ENCODE measurements at places on chromosomes 4 and X. TPM values are rescaled to one million over a fixed set of nuclear protein-coding genes. Genes with fewer than 3 reads are reported as not detected.

TMEM187 gene
- 9.5 TPM for total RNA-seq

SAGE1 gene
- not detected for total RNA-seq

SCD5 gene
- 21.7 TPM for total RNA-seq

GRCh38 chrX:45024501-45024900 is 151.5 kb downstream of the KDM6A start:
- no peak overlapping the region for H3K4me3 ChIP-seq
- H3K4me1 ChIP-seq, result peaks cover 18% of the 10 kb centered on the region
- H3K36me3 ChIP-seq, result no peaks in the 10 kb centered on the region
- no peaks in the 10 kb centered on the region for H3K27me3 ChIP-seq

DNA sequence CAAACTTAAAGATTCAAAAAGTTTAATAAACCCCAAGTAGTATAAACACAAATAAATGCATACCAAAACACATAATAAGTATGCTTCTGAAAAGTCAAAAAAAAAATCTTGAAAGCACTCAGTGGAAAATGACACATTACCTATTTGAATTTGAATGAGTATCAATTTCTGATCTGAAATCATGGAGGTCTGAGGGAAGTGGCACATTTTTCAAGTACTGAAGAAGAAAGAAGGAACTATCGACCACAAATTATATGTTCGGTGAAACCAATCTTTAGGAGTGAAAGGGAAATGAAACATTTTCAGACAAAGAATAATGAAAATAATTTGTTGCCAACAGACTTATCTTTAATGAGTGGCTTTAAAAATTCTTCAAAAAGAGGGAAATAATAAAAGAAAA is 12.1 kb upstream of the F9 start:
- no peaks in the 10 kb centered on the region for H3K36me3 ChIP-seq
- H3K27me3 ChIP-seq, result peaks cover 4% of the 10 kb centered on the region
- DNase-seq, result no peak
- no peak overlapping the region for H3K27ac ChIP-seq
- no peak overlapping the region for H3K4me3 ChIP-seq
- H3K4me1 ChIP-seq, result no peaks in the 10 kb centered on the region

DNA sequence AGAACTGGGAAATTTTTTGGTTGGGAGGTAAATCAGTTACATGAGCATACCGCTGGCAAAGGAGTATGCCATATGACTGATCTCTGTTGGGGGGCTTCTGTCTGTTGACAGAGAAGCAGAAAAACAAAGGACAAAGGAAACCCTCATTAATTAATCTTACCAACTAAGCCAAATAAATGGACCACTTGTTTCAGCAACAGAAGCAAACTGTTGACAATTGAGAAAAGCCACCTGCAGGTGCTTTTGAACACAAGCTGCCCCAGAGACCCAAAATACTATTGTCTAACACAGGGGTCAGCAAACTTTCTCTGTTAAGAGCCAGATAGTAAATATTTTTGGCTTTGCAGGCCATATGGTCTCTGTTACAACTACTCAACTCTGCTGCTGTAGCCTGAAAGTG is 7.0 kb upstream of the FRYL start:
- no peak for DNase-seq
- no peak overlapping the region for H3K4me3 ChIP-seq
- H3K4me1 ChIP-seq, result no peaks in the 10 kb centered on the region
- no peaks in the 10 kb centered on the region for H3K36me3 ChIP-seq
- no peak overlapping the region for H3K27ac ChIP-seq
- H3K27me3 ChIP-seq, result no peaks in the 10 kb centered on the region

GRCh38 chr4:138223231-138223910 is 18.8 kb downstream of the SLC7A11 start:
- DNase-seq, result no peak
- no peak overlapping the region for H3K4me3 ChIP-seq
- H3K36me3 ChIP-seq, result no peaks in the 10 kb centered on the region

GRCh38 chrX:40683245-40683644 is 35.9 kb upstream of the CXorf38 start:
- no peaks in the 10 kb centered on the region for H3K36me3 ChIP-seq
- no peaks in the 10 kb centered on the region for H3K27me3 ChIP-seq
- H3K27ac ChIP-seq, result no peak overlapping the region
- H3K4me3 ChIP-seq, result no peak overlapping the region
- H3K4me1 ChIP-seq, result no peaks in the 10 kb centered on the region
- DNase-seq, result no peak

DNA sequence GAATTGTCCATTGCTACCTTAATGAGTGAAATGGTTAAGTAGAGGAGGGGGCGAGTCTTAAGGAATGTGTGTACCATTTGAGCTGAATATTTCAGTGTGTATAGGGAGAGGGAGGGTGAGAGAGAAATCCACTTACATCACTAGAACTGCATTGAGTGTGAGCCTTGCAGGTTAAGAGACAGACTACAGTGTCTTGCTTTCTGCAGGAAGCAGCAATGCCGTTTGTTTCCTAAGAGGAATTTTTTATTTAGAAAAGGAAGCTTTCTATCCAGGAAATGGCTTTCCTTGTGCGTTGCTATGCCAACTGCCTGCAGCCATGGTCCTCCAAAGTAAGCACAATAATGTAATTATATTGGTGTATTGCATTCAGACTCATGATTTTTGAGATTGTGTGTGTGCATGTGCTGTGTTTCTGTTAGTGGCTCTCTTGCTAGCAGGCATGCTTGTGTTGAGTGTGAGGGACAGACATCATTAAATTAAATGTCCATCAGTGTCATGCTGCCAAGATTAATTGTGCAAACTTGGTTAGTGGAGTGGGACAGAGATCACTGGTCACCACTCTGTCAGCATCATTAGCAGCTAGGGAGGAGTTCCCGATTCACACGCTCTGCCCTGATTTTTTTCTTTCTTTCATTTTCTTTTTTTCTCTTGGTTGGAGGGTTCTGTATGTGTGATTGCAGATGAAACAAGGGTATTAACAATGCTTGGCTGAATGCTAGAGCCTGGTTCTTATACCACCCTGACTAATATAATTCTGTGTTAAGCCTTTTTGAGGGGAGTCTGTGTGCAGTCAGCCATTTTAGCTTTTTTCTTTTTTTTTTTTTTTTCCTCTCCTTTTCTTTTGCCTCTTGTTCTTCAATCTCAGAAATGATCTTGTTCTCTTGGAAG is 164.3 kb downstream of the RAPGEF2 start:
- H3K27me3 ChIP-seq, result no peaks in the 10 kb centered on the region
- no peaks in the 10 kb centered on the region for H3K36me3 ChIP-seq
- H3K4me3 ChIP-seq, result no peak overlapping the region
- no peak overlapping the region for H3K27ac ChIP-seq
- no peaks in the 10 kb centered on the region for H3K4me1 ChIP-seq

DNA sequence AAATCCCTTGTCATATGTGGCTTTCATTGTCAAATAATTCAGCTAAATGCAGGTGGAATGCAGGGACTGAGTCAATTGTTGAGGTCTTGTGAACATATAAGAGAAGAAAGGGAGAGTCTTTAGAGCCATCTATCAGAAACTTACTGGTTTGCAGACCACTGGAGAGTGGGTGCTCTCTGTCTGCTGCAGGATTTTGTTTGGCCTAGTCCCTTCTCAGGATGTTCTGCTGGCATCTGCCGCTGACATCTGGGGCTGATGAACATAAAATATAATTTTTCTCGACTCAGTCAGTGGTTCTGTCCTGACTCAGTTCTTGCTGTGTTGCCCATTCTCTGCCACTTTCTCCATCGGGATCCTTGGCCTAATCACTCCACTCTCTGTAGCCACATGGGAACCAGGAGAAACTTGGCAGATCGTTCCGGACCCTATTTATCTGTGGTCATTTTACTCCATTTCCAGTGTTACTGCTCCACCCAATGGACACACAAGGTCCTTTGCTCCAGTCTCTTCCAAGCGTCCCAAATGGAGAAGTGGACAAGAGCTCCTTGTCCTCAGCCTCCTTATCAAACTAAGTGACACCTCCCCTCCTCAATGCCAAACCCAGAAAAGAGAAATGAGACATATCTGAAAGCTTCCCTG is 436.2 kb downstream of the FAT4 start:
- no peak overlapping the region for H3K4me3 ChIP-seq
- no peaks in the 10 kb centered on the region for H3K27me3 ChIP-seq
- no peaks in the 10 kb centered on the region for H3K36me3 ChIP-seq
- DNase-seq, result no peak
- no peak overlapping the region for H3K27ac ChIP-seq

Measured in pancreas (tissue), 10 donors.